ENCODE measurements at places on chromosomes 7 and 10.
A peak's percentile ranks its signal among the peaks of the same experiment; 100 is the strongest.

GRCh38 chr10:100749309-100750217, 4.2 kb downstream of the PAX2 start:
- DNase-seq: no peak

- DNase-seq: no peak
These were observed 324.4 kb downstream of the GRID1 start for GRCh38 chr10:86042161-86042560.

DNA sequence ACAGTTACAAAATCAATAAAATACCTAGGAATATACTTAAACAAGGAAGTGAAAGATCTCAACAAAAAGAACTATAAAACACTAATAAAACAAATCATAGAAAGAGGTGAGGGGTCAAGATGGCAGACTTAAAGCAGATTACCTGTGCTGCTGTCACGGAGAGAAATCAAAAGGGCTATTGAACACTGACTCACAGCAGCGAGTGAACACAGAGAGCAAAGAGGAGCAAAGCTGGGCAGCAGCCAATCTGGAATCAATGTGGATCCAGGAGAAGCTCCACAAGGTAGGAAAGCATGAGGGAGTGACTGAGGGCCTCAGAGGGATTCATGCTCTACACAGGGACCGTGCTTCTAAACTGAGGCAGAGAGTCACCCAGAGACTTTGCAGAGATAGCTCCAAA, 562.0 kb upstream of the SEMA3D start:
- DNase-seq: no peak

- DNase-seq: no peak
These were observed 178.6 kb downstream of the ZNF438 start for GRCh38 chr10:30853066-30853465.

DNA sequence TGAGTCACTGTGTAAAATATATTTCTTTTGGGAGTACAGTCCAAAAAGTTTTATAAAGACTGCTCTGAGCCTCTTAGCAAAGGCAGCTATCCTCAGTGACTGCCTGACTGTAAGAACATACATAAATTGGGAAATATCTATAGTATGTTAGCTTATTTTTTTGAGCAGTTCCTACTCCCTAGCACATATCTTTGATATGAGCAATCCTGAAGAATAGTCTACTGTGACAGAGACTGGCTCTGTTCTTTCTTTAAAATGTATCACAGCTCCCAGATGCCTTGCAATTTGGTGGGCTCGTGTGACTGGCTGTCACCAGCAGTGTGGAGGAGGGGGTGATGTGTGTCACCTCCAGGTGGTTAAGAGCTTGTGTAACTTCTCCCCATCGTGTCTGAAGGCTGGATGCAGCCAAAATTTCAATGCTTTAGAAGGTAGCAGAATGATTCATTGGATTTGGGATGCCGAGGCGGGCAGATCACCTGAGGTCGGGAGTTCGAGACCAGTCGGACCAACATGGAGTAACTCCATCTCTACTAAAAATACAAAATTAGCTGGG, 47.9 kb downstream of the MTERF1 start:
- DNase-seq: no peak

DNA sequence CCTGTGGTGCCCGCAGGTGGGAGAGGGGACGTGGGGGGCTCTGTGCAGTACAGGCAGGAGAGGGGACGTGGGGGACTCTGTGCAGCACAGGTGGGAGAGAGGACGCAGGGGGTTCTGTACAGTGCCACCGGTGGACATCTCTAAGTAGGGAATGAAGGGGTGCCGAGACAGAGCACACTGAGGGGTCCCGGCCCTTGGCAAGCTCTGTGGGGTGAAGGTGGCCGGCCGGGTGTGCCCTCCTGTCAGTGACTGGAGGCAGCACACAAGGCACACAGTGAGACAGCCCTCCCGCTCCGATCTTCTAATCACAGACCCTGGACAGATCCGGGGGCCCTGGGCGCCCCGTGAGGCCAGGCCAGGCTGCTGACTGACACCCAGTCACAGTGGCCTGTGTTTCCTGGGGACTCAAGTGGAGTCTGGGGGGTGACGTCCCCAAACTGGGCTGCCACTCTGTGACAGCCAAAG, 11.2 kb downstream of the GPR146 start:
- DNase-seq: no peak

GRCh38 chr7:35988105-35988504, 164.9 kb upstream of the EEPD1 start:
- no peak for DNase-seq

- DNase-seq: no peak
These were observed 12.6 kb downstream of the OR9A4 start for GRCh38 chr7:141928845-141929195.

GRCh38 chr10:118584181-118584954, 11.1 kb downstream of the PRLHR start:
- DNase-seq: peak; percentile 72

GRCh38 chr7:149772956-149773434, 393 bp downstream of the ZNF467 start:
- no peak for DNase-seq

DNA sequence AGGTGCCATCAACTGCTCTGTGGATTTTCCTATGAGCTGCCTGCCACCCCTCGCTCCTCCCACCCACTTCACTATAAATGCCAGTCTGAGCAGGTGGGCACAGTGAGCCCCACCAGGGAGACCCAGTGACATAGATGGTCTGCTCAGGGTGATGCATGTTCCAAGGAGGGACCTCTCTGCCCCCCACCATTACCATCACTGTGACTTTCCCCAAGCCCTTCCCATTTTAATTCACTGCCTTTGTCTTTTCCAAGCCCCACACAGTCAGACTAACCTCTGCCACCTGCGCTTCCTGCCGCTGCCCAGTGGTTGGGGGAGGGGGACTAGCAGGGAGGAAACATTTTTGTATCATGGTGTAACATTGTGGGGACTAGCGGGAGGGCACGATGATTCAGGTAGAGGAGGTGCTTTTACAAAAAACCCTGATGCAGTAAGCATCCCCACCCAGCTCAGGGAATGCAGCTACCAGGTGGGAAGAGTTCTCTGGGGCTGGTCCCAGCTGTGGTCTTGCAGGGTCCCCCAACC, 24.6 kb downstream of the PRSS2 start:
- no peak for DNase-seq

DNA sequence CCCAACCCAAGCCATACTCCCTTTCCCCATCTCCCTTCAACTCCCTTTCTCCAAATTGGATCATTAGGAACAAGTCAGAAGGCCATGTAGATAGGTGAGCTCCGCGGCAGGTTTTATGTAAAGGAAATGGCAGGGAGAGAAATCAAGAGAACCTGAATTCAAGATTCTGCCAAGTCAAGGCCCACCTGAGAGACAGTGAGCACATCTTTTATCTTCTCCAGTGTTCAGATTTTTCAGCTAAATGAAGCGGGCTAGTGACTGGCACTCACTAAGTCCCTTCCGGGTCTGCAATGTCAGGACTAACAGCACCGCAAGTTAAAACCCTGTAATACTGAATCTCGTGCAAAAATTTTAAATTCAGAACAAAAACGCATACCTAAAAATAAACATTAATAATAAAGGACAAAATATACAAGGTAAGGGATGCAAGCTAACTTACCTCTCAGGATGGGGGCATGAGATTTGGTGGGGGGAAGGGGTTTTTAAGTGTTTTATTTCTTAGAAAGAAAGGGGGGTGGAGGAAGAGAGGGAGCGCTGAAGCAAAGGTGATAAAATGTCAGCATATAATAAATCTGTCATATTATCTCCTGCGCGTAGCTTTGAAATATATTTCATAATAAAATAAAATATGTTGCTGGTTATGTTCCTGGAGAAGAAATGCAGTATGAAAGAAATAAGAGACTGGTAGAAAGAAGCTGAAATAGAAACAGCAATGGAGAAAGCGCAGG, 17.6 kb downstream of the TCAF1 start:
- no peak for DNase-seq

DNA sequence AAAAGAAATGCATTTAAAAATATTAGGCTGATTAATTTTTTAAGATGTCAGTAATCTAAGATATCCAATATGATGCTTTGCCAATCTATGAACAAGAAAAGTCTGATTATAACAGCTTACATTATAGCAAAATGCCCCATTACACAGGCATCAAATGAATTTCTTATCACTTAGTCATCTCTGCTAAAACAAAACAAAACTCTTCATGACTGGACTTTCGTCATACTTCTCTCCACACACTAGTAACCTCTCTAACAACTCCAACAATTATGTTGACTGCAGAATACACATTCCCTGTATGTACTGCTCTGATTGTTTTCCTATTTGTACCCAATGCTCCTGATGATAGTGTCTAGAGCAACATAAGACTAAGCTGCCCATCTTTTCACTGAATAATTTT, 3.8 kb upstream of the MKI67 start:
- peak; percentile 42 for DNase-seq

GRCh38 chr7:36844374-36844773, 120.1 kb upstream of the AOAH start:
- DNase-seq: no peak

DNA sequence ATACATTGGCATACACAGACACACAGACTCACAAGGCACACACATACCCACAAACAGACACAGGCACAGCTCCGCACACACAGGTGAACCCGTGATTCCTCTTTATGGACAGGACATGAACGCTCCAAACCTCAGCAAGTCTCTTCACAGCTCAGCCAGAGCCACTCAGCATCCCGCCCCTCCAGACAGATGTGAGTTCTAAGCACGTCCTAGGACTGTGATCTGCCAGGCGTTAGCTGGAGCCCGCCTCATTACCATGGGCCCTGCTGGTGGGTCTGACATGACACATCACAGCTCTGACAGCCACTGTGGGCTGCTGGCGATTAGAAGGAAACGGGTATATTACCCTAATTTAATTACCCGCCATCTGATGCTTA, 176.7 kb upstream of the PPP2R2D start:
- DNase-seq: no peak

DNA sequence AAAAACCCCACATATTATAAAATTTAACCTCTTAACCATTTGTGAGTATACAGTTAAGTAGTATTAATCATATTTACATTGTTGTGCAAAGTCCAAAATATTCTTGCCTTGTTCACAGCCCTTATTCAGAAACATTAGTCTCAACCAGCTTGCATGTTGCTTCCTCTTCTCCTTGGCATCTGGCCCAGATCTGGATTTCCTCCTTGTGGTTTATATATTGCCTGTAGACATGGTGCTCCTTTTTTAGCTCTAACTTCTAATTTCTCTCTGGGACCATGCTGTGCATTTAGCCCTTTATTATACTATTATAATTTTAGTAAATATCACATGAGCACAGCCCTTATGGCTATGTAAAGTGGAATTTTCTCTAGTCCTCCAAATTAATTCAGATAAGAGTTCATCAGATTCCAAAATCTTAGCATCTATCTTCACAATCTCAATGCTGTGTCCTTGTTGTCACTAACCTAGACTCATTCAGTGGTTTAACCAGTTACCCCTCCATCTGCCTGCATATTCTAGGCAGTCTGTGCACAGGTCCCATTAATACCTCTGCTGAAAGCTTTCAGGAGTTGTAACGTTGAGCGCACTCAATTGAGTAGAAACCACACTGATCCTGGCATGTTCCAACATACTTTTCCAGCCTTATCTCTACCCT, 7.9 kb downstream of the CPED1 start:
- peak; percentile 93 for DNase-seq

- no peak for DNase-seq
These were observed 66.1 kb upstream of the AOAH start for GRCh38 chr7:36790311-36790787.

DNA sequence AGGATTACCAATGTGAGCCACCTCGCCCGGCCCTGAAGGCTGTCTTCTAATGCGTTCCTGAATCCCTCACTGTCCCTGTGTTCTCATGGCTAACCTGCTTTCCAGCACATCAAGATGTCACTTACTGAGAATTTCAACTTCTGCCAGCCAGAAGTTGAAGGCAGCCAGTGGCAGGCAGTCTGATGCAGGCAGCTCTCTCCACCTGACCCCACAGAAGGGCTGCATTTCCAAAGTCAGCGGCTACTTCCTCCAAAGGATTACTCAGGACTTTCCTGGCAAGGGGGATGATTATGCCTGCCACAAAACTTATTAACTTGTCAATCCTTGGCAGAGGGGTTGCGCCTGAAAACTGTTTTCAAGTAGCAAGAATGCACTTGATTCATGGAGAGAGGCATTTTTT, 1219.4 kb downstream of the TYW1 start:
- no peak for DNase-seq

GRCh38 chr10:71739358-71739900, 19.9 kb upstream of the C10orf105 start:
- no peak for DNase-seq

GRCh38 chr7:140074780-140075179, 12.0 kb upstream of the PARP12 start:
- DNase-seq: no peak

All from fibroblast of pulmonary artery (primary cell).